ENCODE measurements at places on chromosomes 16 and 17.
A peak's percentile ranks its signal among the peaks of the same experiment; 100 is the strongest.

GRCh38 chr16:7976563-7976962, 613.7 kb downstream of the TMEM114 start:
- no peak for DNase-seq

DNA sequence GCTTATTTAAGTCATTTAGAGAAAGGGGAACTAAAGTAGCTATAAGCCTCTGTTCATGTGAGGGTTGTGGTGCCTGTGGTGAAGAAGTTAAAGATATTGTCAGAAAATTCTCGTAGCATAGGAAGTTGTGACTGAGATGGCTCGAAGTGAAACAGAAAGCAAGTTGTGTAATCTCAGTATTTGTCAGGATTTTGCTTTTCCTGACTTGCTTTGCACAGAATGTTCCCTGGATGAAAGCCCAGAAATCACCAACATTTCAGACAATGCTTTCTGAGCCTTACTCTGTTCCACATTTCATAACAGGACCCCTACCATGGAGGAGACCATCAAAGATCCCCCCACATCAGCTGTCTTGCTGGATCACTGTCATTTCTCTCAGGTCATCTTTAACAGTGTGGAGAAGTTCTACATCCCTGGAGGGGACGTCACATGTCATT, 10.6 kb downstream of the CALCOCO2 start:
- no peak for DNase-seq

DNA sequence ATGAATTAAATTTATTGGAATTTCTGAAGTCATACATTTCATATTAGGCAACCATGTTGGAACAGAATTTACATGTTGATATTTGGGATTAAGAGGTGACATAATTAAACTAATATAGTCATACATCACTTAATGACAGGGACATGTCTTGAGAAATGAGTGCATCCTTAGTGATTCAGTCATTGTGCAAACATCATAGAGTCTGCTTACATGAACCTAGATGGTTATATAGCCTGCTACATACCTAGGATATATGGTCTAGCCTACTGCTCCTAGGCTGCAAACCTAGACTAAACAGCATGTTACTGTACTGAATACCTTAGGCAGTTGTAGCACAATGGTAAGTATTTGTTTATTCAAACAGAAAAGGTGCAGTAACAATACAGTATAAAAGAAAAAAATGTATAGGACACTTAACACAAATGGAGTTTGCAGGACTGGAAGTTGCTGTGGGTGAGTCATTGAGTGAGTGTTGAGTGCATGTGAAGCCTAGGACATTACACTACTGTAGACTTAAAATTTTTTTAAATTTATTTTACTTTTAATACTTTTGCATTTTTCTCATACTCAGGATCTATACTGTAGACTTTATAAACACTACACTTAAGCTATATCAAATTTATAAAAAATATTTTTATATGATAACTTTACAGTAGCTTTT, 85.6 kb downstream of the OMG start:
- no peak for DNase-seq

DNA sequence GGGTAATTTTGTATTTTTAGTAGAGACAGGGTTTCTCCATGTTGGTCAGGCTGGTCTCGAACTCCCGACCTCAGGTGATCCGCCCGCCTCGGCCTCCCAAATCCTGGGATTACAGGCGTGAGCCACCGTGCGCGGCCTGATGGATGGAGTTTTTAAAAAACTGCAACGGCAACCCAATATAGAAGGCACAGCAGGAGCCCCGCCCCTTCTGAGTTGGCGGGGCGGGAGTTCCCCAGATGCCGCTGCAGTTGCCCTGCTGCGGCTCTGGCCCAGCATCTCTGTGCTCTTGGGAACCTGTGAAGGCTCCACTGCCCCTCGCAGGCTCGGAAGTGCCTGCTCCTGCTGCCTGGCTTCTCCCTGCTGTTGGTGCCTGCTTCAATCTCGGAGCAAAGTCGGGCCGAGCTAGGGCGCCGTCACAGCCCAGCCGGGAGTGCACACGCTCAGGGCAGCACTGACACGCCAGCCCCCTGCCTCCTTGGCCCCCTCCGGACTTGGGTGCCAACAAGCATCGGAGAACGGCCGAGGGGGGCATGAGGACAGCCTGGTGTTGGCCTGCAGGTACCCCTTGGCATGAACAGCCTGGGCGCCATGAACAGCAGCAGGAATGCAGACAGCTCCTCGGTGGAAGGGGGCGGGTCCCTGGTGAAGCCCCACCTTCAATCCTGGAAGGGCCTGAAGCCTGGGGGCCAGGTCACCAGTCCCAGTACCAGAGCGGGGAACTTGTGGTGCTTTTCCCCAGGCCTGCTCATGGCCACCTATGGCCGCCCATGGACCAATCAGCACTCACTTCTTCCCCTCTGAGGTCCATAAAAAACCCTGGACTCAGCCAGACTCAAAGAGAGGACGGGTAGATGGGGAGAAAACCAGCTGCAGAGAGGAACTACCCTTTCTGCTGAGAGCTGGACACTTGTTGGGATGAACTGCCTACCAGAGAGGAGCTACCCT, 2.3 kb upstream of the NT5M start:
- DNase-seq, result no peak

DNA sequence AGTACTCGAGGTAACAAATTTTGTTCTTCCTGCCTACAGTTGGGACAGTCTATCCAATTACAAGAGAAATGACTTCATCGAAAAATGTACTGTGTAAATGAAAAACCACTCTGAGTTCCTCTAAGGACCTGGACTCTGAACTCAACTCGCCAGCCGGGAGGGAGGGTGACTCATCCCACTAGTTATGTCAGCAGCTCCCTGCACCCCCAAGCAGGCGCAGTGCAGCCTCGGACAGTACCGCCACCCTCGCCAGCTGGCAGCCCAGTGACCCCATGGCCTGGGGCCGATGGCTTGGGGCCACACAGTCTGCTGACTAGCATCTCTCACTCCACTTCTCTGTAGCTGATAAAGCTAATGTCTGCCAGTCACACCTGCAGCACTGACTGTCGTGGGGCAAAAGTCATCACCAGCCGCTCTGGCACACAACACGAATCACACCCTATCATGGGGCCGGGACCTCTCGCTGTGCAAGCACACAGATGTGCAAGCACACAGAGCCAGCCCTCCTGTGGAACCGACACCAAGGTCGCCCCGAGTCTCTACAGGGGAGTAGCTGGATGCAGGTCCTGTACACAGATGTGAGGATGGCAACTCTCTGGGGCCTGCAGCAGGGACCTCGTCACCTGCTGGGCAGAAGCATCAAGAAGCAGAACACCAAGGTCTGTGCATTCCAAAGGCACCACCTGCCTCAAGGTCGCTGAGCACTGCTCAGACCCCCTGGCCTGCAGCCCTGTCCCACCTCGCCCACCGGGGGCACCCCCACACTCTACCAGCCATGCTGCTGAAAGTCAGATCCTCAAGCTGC, 5.7 kb downstream of the CSNK1D start:
- DNase-seq, result peak; percentile 86

DNA sequence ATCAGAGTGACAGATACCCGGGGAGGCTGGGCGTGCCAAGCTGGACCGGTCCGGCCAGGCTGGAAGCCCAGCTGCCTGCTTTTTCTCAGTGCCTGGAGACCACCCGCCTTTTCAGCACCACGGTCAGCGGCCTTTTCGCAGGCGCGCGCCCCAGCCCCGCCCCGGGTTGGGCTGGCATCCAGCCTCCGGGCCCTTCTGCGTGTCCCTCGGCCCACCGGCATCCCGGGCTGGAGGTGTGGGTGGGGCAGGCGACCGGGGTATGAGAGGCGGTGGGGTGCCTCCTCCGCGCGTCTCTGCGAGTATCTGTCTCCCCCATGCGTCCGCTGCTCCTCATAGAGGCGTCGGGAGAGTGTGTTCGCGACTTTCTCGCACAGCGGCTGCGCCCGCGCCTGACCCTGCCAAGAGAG, 102.5 kb downstream of the MRM1 start:
- peak; percentile 44 for DNase-seq

DNA sequence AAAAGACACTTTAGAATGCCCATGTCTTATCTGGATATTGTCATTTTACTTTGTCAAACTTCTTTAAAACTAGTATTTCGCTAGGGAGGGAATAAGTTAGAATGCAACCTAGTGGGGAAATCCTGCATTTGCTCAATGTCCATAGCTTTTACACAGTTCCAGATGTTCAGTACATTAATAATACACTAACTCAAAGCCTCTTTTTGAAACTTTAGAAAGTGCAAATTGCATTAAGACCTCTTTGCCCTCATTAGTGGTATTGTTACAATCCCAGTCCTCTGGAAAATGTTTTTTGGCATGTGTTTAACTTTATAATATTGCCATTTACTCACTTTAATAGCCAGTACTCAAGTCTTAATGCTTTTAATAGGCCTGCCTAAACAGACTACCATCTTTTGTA, 106.8 kb downstream of the BRIP1 start:
- no peak for DNase-seq

DNA sequence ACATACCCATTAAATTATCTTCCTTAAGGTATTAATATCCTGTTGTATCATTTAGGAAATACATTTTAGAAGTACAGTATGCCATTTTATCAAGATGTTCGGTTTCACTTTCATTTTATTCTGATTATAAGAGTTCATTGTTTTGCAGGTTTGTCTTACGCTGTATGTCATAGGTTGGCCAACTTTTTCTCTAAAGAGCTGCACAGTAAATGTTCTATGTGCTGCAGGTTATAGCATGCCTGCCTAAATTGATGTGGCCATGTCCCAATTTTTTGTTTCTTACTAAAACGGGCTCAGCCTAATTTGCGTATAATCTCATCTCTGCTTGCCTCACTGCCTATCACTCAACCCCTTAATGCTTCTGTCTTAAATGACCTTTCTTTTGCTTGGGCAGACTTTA, 126.4 kb downstream of the USP22 start:
- DNase-seq, result no peak

DNA sequence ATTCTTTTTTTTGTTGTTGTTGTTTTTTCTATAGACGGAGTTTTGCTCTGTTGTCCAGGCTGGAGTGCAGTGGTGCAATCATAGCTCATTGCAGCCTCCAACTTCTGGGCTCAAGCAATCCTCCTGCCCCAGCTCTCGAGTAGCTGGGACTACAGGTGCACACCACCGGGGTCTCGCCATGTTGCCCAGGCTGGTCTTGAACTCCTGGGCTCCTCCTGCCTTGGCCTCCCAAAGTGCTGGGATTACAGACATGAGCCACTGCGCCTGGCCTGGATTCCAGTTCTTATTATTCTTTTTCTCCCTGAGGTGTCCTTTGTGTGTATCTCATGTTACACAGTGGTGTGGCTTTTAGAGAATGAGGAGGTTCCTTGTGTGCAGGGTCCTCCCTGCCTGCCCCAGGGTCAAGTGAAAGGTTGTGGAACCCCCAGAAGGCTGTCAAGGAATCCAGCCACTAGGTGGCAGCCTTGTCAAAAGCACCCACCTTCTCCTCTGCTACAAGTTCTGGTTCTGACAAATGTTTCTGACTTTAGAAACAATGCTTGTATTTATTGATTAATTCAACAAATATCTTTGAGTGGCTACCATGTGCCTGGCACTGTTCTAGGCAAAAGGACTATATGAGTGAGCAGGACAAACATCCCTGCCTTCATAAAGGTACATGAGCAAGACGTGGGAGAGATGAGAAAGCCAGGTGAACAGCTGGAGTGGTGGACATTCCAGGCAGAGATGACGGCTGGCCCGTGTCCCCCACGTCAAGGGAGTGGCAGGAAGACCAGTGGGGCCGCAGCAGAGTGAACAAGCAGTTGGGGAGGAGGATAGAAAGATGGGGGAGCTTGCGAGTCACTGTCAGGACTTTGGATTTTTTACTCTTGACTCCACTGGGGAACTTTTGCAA, 112.4 kb downstream of the SPECC1 start:
- DNase-seq, result peak; percentile 47

DNA sequence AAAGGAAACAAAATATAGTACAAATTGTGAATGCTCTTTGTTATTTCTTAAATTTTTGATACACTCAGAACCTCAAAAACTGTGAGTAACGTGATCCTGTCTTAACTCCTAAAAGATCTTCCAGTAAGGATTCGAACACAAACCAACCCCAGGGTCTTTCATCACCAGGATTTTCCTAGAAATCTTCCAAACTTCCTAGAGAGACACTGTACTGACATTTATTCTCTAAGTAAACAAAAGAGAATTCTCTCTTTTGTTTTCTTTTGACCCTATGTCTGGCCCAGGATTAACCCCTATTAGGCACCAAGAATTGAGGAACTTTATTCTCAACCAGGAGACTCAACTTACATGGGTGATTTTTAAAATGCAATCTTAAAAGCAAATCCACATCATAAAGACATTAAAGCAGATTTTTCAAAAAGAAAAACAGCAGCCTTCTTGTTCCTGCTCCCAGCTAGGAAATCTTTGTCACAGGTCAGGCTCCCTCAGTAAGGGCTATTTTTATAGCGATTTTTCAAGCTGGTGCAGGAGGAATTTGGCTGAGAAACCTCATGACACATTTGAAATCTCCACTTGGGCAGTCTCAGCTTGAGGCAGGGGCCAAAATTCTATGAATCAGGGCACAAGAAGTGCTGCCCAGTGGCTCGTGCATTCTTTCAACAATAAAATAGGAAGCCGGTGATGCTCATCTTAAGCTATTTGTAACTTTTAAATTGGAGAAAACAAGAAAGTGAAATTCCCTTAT, 6.2 kb upstream of the SMG1 start:
- no peak for DNase-seq

DNA sequence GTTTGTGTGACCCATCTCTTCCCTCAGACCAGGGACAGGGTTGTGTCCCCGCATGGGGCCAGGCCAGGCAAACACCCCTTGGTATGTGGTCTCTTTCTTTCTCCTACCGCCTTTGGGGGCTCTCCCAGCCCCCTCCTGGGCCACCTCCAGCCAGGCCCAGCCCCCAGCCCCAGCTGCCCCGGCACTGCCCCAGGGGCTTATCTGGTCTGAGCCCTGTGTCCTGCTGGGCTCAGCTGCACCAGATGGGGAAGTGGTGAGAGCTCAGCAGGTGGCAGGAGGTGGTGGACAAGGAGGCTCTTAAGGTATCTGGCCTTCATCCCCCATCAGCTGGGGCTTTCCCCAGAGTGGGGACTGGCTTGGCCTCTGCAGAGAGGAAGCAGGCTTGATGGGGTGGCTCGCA, 8.7 kb downstream of the ADAM11 start:
- no peak for DNase-seq

- no peak for DNase-seq
Measured at GRCh38 chr17:68853439-68853838, 101.8 kb downstream of the ABCA8 start.

GRCh38 chr17:82648742-82649331, 593 bp upstream of the WDR45B start:
- peak; percentile 22 for DNase-seq

- DNase-seq, result no peak
Measured at GRCh38 chr17:204427-205147, 23.1 kb upstream of the DOC2B start.

GRCh38 chr17:13329421-13329820, 272.3 kb downstream of the HS3ST3A1 start:
- no peak for DNase-seq

- no peak for DNase-seq
Measured at GRCh38 chr17:512926-513325, 160.3 kb upstream of the RPH3AL start.

- no peak for DNase-seq
Measured at GRCh38 chr17:78182504-78182903, 4.3 kb downstream of the TK1 start.

- DNase-seq, result no peak
Measured at GRCh38 chr17:27442702-27443101, 13.5 kb upstream of the KSR1 start.

- no peak for DNase-seq
Measured at GRCh38 chr17:73644145-73645049, at the start of gene SDK2. TSS of gene SDK2 (minus strand) at chr17:73644445. CDS start at chr17:73644088, 357 bp downstream.
